Osteoblast (primary cell): ENCODE measurements at places on chromosomes 5 and 9. TPM values are rescaled to one million over a fixed set of nuclear protein-coding genes. Genes with fewer than 3 reads are reported as not detected.

Gene ANKRD18A
- under 0.01 TPM in 1 of 2 replicates, not detected in the other for total RNA-seq

DNA sequence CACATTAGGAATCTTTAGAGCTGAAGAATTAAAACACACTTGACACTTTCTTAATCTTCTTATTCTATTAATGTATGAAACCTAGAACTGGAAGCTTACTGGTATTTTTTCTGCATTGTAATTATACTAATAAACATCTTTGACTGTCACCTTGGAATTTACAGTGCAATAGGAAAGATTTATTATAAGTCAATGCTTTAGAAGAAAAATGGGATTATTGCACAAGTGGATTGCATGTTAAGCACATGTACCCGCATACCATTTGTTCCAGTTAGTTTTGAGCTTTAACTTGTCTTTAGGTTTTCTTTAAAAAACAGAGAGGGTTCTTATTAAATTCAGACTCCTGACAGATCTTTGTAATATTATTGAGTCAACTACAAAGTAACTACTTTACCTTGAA, 278.5 kb downstream of the CCDC171 start:
- no peaks in the 10 kb centered on the region for H3K4me1 ChIP-seq
- no peak overlapping the region for H3K27ac ChIP-seq
- H3K4me3 ChIP-seq, result no peak overlapping the region
- DNase-seq, result no peak
- no peaks in the 10 kb centered on the region for H3K27me3 ChIP-seq
- H3K36me3 ChIP-seq, result no peaks in the 10 kb centered on the region

DNA sequence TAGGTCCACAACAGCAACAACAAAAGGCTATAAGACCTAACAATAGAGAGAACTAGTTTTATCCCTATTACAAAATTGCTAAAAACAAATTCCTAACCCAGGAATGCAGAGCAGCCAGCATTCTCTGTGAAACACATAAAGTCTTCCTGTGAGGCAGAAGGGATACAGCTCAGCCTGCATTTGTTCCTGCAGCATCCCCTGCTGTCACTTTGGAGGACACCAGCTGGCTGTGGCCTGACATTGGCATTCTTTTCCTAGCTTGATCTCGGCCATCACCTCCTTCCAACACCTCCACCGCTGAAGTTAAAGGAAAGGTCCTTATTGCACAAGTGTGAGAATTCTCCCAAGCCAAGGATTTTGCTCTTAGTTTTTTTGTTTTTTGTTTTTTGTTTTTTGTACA, 186.1 kb downstream of the SNCAIP start:
- no peaks in the 10 kb centered on the region for H3K36me3 ChIP-seq
- peaks cover 5% of the 10 kb centered on the region for H3K4me1 ChIP-seq
- no peak overlapping the region for H3K27ac ChIP-seq
- no peak for DNase-seq

- no peaks in the 10 kb centered on the region for H3K27me3 ChIP-seq
- peaks cover 6% of the 10 kb centered on the region for H3K4me1 ChIP-seq
- no peaks in the 10 kb centered on the region for H3K36me3 ChIP-seq
Observed at GRCh38 chr5:31285025-31285424, 91.5 kb downstream of the CDH6 start.

DNA sequence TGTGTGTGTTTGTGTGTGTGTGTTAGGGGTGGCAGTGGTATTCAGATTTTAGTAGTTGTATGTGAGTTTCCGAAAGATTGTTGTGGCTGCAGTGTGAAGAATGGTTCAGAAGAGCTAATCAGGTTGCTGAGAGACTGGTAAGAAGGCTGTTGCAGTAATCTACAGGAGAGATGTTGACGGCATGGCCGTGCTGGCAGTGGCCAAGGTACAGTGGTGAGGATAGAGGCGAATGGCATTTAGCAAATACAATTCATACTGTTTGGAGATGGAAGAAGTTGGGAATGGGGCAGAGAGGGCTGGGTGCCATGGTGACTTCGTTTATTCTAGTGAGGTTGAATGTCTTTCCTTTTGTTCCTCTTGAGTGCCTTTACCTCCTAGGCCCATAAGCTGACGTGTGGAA, 77.5 kb upstream of the SPATA31D4 start:
- no peaks in the 10 kb centered on the region for H3K36me3 ChIP-seq
- H3K27ac ChIP-seq, result no peak overlapping the region
- no peaks in the 10 kb centered on the region for H3K27me3 ChIP-seq
- H3K4me3 ChIP-seq, result no peak overlapping the region

DNA sequence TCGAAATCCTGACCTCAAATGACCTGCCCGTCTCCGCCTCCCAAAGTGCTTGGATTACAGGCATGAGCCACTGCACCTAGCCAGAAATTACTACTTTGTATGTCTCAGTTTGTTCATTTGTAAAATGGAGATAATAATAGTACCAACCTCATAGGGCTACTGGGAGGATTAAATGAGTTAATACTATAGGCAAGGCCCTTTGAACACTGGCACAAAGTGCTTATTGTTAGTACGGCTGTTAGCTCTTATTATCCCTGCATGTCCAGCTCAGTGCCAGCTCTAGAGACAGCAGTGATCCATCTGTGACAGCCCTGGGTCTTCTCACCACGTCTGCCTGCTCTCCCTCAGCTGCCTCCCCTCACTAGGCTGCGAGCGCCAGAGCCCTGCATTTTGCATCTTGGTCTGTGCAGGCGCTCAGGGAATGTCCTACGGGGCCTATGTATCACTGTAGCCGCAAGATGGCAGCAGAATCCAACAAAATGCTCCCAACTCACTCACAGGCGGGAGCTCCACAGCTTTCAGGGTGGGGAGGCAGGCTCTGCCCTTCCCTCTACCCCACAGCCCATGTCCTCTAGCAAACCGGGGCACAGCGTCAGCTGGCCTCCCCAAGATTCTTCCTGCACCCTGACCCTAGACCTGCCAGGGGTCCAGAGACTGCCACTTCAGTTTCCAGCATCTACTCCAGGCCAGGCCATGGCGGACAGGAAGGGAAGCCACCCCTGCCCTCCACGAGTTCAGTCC, 17.7 kb upstream of the AKNA start:
- peak; percentile 98 for DNase-seq
- H3K4me1 ChIP-seq, result no peaks in the 10 kb centered on the region
- H3K36me3 ChIP-seq, result no peaks in the 10 kb centered on the region
- H3K27me3 ChIP-seq, result peaks cover 6% of the 10 kb centered on the region
- no peak overlapping the region for H3K4me3 ChIP-seq

DNA sequence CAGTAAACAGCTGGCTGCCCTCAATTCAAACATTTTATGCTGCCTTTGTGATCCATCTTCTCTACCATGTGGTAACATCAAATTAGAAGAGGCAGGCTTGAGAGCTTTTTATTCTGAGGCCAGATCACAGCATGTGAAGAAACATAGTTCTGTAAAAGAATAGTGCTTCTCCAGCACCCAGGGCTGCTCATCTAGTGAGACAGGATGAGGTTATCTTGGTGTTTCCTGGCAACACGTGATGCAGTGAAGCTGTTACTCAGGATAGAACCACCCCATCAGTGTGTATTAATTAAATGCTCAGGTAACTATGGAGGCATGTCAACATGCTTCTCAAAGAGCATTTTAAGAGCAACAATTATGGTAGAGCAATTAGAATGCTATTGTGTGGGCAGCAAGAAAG, 400.5 kb upstream of the ACO1 start:
- no peaks in the 10 kb centered on the region for H3K4me1 ChIP-seq
- no peaks in the 10 kb centered on the region for H3K36me3 ChIP-seq
- DNase-seq, result no peak
- H3K27me3 ChIP-seq, result no peaks in the 10 kb centered on the region

GRCh38 chr5:55551904-55552303, 17.1 kb upstream of the PLPP1 start:
- peaks cover 17% of the 10 kb centered on the region for H3K27me3 ChIP-seq
- no peaks in the 10 kb centered on the region for H3K36me3 ChIP-seq
- H3K4me1 ChIP-seq, result no peaks in the 10 kb centered on the region
- no peak overlapping the region for H3K27ac ChIP-seq

Gene SHC3
- total RNA-seq, result under 0.01 and 0.36 TPM in 2 replicates

Gene LCN1
- not detected in 2 replicates for total RNA-seq

- H3K27me3 ChIP-seq, result no peaks in the 10 kb centered on the region
- no peaks in the 10 kb centered on the region for H3K4me1 ChIP-seq
- no peaks in the 10 kb centered on the region for H3K36me3 ChIP-seq
- H3K4me3 ChIP-seq, result no peak overlapping the region
- no peak overlapping the region for H3K27ac ChIP-seq
Observed at GRCh38 chr9:7862170-7862569, 62.6 kb upstream of the DMAC1 start.

DNA sequence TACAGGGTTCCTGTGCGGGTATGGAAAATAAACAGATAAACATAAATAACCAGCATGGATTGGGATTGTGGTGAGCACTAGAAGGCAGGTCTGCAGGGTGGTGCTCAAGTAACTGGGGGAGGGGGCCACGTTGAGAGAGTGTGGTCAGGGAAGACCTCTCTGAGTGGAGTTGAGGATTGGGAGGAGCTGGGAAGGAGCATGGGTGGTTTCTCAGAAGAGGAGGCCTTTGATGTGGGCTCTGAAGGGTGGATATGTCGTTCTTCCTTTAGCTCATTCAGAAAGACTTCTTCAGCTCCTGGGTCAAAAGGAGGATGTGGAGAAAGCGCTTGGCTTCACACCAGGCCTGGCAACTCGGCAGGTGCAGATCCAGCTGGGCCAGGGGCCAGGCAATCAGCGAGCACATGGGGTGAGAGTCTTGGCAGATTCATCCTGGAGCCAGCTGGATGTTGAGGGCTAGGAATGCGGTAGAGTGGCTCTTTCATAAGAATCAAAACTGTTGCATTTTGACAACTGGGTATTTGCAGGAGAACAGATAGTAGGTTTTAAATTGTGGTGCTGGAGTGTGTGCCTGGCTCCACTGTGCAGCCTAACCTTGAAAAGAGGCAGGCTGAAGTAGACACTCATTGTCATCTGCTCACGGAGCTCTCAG, 71.7 kb downstream of the PCSK5 start:
- H3K36me3 ChIP-seq, result no peaks in the 10 kb centered on the region
- no peak overlapping the region for H3K4me3 ChIP-seq
- no peak for DNase-seq
- H3K27me3 ChIP-seq, result no peaks in the 10 kb centered on the region
